ENCODE measurements at places on chromosomes 3 and 15.

DNA sequence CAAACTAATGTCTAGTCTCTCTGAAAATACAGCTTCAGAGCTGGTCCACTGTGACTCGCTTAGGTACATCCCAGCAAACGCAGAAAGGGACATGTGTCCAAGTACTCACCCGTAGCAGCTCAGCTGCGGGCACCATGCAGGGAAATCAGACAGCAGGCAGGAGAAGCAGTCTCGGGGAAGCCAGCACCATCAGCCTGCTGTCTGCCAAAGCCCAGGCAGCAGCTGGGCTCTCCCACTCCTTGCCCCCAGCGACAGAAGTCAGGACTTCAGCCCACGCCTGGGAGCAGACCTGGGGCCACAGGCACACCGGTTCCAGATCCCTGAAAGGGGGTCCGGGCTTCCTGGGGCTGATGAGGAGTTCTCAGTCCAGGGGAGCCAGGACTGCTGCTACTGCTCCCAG is 34.9 kb downstream of the SEMA5B start:
- no peak for DNase-seq

DNA sequence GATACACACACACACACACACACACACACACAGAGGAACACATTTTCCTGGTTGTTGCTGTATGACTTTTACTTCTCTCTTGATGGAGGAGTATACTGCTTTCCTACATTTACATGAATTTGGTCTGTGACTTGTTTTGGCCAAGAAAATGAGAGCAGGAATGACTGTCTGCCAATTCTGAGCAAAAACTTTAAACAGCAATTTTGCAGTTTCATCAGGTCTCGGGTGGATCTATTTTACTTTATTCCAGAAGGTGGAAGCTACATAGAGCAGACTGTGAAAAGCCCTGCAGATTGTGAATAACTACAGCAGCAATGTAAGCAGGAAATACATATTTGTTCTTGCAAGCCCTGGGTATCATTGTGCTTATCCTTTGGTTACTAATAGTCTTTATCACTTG is 1350.0 kb upstream of the EPHA6 start:
- DNase-seq = no peak

GRCh38 chr3:60126511-60127304 is 1076.9 kb upstream of the CFAP20DC start:
- DNase-seq = no peak

DNA sequence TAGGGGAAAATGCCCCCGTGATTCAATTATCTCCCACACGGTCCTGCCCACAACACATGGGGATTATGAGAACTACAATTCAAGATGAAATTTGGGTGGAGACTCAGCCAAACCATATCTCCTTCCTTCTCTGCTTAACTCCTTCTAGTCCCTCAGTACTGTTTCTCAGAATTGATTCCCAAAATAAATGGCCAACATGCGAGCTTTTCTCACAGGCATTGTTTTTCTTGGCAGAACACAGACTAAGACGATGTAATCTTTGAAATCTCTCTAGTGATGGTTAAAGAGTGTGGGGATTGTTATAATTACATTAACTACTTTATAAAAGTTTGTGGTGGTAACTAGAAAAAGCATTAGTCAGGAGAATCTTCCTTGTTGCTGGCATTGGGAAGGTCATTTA is 366.5 kb downstream of the LPP start:
- DNase-seq = no peak

DNA sequence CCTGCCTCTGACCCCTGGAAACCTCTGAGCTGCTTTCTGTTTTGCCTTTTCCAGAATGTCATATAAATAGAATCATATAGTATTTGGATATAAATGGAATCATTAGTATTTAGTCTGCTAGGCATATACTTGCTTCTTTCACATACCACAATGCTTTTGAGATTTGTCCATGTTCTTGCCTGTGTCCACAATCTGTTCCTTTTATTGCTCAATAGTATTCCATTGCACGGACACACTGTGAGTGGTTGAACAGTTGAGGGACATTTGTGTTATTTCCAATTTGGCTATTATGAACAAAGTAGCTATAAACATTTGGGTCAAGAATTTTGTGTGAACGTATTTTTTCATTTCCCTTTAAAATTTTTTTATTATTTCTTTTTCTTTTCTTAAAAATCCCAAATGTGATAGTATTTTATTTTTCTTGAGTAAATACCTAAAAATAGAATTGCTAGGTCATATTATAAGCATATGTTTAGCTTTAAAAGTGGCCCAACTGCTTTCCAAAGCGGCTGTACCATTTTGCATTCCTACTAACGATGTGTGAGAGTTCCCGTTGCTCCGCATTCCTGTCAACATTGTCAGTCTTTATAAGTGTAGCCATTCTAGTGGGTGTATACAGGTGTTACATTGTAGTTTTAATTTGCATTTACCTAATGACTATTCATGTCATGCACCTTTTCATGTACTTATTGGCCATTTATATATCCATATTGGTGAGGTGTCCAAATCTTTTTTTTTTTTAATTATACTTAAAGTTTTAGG is 26.5 kb downstream of the WDR53 start:
- no peak for DNase-seq

GRCh38 chr3:50356553-50356952 is 2.8 kb downstream of the TMEM115 start:
- DNase-seq = peak; percentile 71

DNA sequence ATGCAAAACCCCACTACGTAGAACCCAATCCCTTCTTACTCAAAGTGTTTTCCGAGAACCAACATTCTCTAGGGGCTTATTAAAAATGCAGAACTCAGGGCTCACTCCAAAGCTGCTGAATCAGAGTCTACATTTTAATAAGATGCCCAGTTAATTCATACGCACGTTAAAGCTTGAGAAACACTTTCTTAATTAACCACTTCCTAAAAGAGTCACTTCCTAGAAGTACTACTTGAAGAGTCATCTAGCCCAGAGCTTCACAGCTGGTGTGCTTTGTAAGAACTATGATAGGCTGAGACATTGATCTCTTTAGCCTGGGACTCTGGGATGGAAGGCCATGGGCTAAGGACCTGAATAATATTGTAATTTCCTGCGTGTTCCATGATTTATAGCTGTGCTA is 9.0 kb downstream of the COL6A5 start:
- no peak for DNase-seq

Measured in erythroblast (primary cell).